T-helper 17 cell (primary cell): ENCODE measurements at places on chromosomes 11 and 22. TPM values are rescaled to one million over a fixed set of nuclear protein-coding genes. Genes with fewer than 3 reads are reported as not detected.

Gene NXPE4
- total RNA-seq: not detected

Gene OSBPL5
- total RNA-seq: 6.8 TPM

Gene SLC6A5
- total RNA-seq: not detected

Gene SHISAL1
- total RNA-seq: not detected

Gene CHRDL2
- not detected for total RNA-seq

Gene TOLLIP
- total RNA-seq: 56.3 TPM

Gene TMEM121B
- total RNA-seq: not detected

Gene RAC2
- 297 TPM for total RNA-seq

Gene UPK3A
- total RNA-seq: not detected

Gene KCNK4
- 0.50 TPM for total RNA-seq

Gene DRD2
- total RNA-seq: not detected
